ENCODE measurements at places on chromosomes 2 and 18.

DNA sequence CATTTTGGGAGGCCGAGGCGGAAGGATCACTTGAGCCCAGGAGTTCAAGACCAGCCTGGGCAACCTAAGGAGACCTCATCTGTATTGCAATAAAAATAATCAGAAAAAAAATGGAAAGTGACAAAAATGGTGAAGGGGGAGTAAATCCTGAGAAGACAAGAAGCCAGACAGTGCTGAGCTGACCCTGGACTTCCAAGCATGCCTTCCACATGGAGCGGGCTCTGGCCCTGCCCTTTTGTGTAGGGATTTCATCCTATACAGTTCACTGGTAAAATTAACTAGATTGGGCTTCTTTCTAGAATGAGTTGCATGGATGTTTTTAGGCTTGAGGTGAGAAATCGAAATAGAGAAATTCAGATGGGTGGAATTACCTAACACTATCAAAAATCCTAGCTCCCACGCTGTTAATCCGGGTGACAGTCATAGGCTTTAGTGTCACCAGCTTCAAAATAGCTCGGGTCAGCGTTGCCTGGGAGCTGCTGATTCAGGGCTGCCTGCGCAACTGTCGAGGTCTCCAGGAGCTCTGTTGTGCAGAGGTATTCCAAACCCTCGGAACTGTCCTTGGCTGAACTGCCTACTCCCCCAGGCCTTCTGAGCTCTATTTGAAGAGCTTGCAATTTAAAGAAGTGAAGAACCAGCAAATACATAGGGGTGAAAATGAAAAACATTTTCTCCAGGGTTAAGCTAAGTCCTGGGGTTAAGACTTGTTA, 21.5 kb upstream of the ZNF532 start:
- DNase-seq: no peak

- peak; percentile 59 for DNase-seq
These were observed 175.7 kb downstream of the SOCS6 start for GRCh38 chr18:70464343-70465114.

- no peak for DNase-seq
These were observed 19.6 kb upstream of the PTMA start for GRCh38 chr2:231688719-231689118.

DNA sequence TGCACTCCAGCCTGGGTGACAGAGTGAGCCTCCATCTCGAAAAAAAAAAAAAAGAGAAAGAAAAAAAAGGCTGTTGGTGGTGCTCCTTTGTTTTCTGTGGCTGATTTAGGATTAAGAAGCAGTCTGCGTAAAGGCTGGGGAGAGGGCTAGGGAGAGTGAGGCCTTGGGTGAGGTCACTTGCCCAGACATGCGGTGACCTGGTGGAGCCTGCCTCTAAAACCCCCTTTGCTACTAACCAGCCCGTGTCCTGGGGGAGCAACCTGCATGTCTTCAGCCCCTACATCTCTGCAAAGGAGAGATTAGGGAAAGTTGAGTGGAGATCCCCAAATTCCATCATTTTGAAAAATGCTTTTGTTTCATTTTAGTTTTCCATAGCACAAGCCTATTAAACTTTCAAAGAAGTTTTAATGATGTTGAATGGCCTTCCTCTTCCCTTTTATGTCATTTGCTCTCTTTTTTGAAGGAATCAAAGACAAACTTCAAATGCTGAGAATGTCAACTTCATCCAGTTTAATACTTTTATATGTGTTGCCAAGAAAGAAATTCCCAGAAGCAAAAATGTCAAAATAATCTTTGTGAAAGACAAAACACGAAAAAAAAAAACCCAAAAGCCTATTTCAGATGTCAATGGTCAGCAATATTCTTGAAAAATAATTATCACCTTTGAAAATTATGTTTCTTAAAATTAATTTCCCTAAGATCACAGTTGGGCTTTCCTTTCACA, 38.9 kb upstream of the RALBP1 start:
- DNase-seq: no peak

GRCh38 chr2:7449298-7449697, 532.1 kb downstream of the RNF144A start:
- DNase-seq: no peak

- DNase-seq: peak; percentile 57
These were observed 2.8 kb downstream of the ETAA1 start for GRCh38 chr2:67399831-67400489.

GRCh38 chr2:241680827-241681599, 5.6 kb downstream of the DTYMK start:
- DNase-seq: peak; percentile 99
